HL-60 (cell line): ENCODE measurements at places on chromosomes 6 and 20.
A peak's percentile ranks its signal among the peaks of the same experiment; 100 is the strongest.

DNA sequence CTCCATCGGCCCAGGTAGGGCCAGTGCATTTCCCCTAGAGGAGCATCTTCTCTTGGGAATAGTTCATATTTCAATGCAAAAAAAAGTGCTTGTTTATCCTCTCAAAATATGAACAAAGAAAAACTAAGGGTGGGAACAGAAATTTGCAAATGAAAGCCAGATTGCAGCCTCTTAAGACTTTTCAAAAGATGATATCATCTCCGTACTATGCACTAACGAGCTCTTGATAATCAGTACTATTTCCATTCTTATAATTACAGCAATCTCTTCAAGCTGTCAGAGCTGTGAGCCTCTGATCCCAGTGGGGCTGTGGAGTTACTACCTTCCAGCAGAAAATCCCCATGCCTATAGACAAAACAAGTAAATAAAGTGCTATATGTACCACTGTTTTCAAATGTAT, 77.1 kb downstream of the SOD2 start:
- no peak for DNase-seq

DNA sequence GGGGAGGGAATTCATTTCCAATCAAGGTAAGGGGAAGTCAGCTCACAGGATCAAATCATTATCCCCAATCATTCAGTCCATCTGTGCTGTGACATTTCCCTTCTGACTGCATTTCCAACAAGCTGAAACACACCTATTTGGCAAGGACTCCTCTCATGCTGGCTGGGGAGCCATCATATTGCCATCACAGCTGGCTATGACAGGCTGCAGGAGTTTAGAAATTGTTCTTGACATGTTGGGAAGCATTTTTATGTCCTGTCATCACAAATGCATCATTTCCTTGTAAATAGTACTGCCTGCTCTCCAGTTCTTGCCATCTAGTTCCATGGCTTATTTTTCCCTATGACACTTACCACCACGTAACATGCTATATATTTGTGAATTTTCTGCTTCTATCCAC, 113.9 kb upstream of the TMEM170B start:
- no peak for DNase-seq

DNA sequence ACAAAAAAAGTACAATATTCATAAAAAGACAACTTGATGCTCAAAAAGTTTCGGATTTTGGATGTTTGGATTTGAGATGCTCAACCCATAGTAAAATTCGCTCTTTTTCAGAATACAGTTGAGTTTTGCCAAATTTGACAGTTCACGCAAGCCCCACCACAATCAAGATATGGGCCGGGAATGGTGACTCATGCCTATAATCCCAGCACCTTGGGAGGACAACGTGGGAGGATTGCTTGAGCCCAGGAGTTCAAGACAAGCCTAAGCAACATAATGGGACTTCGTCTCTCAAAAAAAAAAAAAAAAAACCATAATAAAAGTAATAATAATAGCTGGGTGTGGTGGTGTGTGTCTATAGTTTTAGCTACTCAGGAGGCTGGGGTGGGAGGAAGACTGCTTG, 51.3 kb downstream of the PHF20 start:
- DNase-seq = no peak

DNA sequence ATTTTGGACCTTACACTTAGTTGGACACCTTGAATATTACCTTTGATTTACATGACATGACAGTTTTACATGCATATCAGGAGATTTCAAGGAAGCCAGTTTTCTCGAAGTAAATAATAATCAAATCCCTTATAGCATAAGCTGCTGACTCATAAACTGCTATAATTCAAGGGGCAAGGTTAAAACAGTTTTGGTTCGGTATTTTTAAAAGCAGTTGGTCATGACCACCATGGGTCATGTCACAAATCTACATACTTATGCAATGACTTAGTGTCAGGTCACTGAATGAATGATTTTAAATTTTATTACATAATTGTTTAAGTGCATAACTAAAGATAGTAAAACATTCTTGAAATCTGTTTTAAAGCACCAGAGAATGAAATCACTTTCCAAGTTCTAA, 158.0 kb downstream of the DST start:
- no peak for DNase-seq

DNA sequence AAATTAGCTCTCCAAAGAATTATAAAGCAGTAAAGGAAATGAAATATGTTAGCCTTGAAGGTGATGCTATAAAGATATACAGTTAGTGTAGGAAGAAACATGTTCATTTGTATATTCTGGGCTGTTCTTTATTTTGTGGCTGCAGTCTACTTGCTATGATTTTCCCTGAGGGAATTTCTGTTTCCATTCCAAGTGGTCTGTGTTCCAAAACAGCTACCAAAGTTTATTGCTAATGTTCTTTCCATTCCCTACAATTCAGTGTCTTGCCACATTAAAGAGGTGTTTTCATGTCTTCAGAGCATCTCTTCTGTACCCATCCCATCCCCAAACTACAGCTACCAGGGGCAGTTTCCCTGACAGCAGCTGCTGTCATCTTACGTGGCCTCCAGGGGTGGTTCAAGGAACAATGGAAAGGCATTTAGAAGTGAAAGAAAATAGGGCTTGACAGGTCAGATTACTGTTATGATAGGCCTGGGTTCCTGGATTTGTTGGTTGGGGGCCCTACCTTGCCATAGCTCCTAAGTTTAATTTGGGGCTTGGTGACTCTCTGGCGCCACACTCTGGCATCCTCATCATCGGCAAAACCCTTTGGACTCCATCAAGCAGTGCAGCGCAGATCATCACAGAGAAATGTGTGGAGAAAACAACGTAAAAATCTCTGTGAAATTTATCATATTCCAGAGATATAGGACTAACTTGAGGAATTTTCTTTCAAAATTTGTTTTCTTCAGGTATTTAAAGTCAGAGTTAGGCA, 33.8 kb upstream of the AIG1 start:
- no peak for DNase-seq

GRCh38 chr20:44160133-44160532, 26.9 kb downstream of the JPH2 start:
- no peak for DNase-seq

GRCh38 chr6:150865406-150866146, at the start of gene MTHFD1L:
Gene MTHFD1L, plus strand, starts transcription at chr6:150865702. Its CDS starts 121 bp downstream, at chr6:150865823.
- DNase-seq = peak; percentile 78

GRCh38 chr6:163030980-163031379, 303.2 kb downstream of the PACRG start:
- no peak for DNase-seq

GRCh38 chr6:36820700-36821580, 18.3 kb downstream of the CPNE5 start:
- DNase-seq = no peak

- DNase-seq = no peak
These were observed 14.5 kb upstream of the B4GALT5 start for GRCh38 chr20:49727894-49728885.

DNA sequence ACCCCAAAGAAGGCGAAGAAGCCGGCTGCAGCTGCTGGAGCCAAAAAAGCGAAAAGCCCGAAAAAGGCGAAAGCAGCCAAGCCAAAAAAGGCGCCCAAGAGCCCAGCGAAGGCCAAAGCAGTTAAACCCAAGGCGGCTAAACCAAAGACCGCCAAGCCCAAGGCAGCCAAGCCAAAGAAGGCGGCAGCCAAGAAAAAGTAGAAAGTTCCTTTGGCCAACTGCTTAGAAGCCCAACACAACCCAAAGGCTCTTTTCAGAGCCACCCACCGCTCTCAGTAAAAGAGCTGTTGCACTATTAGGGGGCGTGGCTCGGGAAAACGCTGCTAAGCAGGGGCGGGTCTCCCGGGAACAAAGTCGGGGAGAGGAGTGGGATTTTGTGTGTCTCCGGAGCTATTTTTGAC, 69.6 kb downstream of the HFE start:
- DNase-seq = peak; percentile 29

DNA sequence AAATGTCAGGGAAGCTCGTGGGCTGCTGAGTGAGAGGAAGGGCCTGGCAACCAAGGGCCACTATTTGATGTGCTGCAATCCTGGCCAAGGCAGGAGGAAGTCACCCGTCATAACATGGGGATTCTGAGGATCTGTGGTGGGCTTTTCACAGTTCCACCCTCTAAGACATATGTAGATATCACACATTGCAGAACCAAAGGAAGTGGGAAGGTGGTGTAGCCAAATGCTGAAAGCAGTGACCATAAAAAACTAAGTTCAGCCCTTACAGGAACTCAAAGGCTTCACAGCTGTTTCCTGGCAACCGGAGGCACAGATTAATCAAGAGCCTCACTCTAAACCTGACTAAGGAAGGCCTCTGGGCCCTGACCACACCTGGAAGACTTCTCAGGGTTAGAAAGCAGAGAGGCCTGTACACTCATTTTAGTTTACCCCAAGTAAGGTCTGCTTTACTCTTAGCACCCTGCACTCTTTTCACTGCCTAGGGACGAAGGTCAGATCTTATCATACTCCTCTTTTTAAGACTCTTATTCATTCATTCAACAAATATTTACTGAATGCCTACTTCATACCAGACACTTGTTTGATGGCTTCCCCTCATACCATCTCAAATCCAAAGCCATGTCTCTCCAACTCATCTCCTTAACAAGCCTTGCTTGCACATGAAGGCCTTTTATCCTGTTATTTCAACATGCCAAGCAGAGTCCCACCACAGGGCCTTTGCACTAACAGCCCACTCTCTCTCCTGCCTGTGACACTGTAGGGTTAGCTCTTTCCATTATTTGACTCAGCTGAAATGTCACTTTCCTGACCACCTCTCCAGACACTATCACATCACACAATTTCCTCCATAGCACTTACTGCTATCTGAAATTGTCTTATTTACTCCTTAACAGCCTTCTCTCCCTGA, 2.6 kb downstream of the UBE2V1 start:
- no peak for DNase-seq

DNA sequence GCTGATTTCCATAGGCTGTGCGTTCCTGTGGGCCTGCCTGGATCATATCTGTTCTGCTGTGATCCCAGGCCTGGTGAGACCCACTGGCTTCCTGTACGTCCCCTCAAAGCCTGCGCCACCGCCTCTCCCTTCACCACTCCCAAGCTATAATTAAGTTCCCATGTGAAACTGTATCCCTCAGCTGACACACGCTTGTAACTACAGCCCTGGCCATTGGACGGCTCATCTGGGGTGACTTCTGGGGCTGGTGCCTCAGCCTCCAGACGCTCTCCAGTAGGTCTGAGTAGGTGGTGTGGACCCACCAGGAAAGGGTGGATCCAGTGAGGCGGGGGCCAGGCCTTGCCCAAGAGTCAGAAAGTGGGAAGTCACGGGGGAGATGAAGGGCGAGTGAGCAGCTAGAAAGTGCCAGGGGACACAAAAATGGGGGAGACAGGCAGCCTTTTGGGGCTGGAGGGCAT, 21.0 kb downstream of the PPARD start:
- no peak for DNase-seq

DNA sequence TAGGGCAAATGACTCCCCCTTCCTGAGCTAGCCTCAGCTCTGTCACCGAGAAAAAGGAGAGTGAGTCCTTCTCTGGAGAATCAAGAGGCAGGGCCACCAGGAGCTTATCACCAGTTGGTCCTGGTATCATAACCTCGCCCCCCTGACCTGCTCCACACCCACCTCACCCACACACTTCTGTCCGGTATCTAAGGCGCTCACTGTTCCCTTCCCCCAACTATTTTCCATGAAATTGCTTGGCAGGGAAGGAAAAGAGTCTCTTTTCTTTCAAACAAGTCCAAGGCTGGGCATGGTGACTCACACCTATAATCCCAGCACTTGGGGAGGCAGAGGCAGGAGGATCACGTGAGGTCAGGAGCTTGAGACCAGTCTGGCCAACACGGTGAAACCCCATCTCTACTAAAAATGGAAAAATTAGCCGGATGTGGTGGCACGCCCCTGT, 77.6 kb downstream of the ZMYND8 start:
- DNase-seq = no peak

- no peak for DNase-seq
These were observed 26.2 kb downstream of the ARID1B start for GRCh38 chr6:156803353-156803752.

DNA sequence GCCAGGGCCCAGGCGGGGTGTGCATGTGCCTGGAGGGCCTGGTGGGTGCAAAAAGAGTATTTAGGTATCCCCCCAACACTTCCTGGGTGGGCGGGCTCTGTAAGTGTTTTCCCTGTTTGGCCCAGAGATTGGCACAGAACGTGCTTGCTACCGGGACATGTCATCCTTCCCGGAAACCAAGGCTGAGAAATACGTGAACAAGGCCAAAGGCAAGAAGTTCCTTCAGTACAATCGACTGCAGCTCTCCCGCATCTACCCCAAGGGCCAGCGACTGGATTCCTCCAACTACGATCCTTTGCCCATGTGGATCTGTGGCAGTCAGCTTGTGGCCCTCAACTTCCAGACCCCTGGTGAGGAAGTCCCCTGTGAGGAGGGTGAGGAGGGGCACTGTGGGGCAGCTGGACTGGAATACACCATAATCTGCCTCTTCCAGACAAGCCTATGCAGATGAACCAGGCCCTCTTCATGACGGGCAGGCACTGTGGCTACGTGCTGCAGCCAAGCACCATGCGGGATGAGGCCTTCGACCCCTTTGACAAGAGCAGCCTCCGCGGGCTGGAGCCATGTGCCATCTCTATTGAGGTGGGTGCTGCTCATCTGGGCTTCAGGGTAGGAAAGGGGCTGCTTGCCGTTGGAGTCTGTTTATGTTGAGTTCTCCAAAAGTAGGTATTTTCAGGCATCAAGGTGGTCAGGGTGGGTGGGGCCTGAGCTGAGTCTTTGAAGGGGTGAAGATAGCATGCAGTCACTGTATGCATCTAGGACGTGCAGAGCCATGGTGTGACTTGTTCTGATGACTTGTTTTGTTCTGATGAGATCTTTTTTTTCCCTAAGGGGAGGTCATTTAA, 35.2 kb downstream of the PLCG1 start:
- DNase-seq = no peak

DNA sequence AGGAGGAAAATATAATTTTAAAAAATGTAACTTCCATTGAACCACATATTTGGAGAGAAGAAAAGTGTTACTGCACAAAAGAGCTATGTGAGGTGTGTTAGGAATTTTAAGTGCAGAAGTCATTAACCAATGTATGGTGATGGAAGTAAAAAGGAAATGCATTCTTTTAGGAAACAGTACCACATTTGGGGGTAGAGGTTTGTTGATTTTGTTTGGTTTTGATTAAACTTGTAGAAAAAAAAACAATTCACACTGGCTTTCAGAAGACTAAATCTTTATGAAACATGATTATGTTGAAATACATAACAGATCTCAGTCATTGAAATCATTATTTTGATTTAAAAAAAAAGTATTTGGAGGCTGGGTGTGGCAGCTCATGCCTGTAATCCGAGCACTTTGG, 1287.0 kb upstream of the GJE1 start:
- no peak for DNase-seq

DNA sequence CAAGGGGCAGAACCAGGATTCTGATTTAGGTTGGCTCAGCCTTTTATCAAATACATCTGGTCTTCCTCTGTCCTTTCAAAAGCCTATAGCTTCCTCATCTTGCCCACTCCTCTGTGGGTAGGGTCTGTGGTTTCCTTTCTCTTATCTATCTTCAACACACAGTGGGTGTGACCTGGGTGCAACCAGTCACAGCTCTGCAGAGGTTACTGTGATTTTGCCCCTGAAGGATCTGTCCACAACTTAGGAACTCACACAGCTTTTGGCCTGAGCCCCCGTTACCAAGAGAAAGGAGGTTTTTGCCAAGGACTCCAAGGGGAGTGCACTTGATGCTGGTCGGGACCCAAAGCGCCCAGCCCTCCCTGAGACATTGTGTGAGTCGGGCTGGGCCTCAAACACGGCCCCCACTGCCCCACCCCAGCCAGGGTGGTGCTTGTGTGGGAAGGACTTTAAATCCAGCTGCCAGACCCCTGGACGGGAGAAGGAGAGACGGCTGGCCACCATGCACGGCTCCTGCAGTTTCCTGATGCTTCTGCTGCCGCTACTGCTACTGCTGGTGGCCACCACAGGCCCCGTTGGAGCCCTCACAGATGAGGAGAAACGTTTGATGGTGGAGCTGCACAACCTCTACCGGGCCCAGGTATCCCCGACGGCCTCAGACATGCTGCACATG, at the start of gene PI16:
Gene PI16 (plus strand): TSS at position 477 of the 670 bp plus-strand sequence. CDS start 23 bp downstream, at position 500.
- peak; percentile 82 for DNase-seq

GRCh38 chr20:10402938-10403608, 30.9 kb downstream of the MKKS start:
- DNase-seq = no peak
